Cardiac septum (tissue), 1 donor: ENCODE measurements at places on chromosomes 12 and 14.

- DNase-seq: no peak
Observed at GRCh38 chr14:51240804-51241380, 845 bp downstream of the TMX1 start.

DNA sequence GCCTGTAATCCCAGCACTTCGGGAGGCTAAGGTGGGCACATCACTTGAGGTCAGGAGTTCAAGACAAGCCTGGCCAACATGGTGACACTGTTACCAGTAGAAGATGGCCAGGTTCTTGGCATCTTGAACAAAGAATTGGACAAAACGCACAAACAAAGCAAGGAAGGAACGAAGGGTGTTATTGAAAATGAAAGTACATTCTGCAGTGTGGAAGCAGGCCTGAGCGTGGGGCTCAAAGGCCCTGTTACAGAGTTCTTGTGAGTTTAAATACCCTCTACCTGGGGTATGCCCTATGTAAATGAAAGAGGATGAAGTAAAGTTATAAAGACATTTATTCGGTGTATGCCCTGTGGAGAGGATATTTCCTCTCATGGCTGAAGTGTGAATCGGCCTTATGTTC, 20.8 kb upstream of the CDK17 start:
- DNase-seq: no peak

DNA sequence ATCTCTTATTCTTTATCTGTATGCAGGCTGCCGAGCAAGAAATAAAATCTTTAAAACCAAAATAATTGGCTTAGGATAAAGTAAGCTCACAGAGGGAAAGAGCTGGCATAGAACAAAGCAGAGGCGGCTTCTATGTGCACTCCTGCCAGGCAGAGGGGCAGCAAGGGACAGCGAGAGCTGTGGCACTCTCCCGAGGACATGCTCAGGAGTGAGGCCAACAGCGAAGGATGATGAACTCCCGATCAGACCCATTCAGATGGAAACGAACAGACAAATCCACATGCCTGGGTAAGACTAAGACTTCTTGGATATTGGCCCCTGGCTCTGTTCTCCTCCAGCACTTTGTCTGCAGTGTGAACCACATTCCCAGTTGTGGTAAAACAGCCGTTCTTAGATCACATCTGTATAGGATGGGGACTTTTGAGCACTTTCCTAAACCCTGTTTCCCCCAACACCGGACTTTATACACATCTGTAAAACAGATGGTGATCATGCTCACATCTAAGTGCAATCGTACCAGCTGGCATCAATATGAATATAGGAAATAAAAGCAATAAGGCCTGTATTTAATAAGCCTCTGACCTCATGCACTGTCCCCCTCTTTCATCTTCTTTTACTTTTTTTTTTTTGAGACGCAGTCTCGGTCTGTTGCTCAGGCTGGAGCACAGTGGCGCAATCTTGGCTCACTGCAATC, 134.1 kb downstream of the PPM1H start:
- no peak for DNase-seq

GRCh38 chr14:56136571-56137452, 18.6 kb downstream of the PELI2 start:
- no peak for DNase-seq

- no peak for DNase-seq
Observed at GRCh38 chr14:58639842-58640484, 2.2 kb downstream of the DACT1 start.

GRCh38 chr12:95116773-95117172, 43.4 kb upstream of the NR2C1 start:
- no peak for DNase-seq

- no peak for DNase-seq
Observed at GRCh38 chr14:85531141-85531586, 1.2 kb downstream of the FLRT2 start.

- no peak for DNase-seq
Observed at GRCh38 chr12:120422892-120423456, 14.9 kb upstream of the COX6A1 start.

DNA sequence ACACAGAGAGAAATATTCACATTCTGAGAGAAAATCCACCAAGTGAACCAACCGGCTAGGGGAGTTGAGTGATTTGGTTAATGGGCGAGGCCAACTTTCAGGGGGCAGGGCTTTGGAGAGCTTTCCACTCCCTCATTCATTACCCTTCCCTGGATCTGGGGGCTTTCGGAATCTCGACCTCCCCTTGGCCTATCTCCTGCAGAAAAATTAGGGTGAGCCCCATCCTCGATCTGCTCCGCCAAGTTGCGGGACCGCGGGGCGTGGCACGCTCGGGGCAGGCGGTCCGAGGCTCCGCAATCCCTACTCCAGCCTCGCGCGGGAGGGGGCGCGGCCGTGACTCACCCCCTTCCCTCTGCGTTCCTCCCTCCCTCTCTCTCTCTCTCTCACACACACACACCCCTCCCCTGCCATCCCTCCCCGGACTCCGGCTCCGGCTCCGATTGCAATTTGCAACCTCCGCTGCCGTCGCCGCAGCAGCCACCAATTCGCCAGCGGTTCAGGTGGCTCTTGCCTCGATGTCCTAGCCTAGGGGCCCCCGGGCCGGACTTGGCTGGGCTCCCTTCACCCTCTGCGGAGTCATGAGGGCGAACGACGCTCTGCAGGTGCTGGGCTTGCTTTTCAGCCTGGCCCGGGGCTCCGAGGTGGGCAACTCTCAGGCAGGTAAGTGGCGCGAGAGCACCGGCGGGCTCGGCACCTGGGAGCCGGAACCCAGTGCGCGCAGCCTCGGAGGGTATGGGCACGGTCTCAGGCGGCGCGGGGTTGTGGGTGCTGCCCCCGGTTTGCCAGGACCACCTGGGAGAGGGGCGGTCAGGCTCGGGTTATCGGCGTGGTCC, at the start of gene ERBB3:
ERBB3 (plus strand) TSS at position 443 of the 833 bp plus-strand sequence; CDS start at position 579, 136 bp downstream.
- no peak for DNase-seq

- no peak for DNase-seq
Observed at GRCh38 chr12:11882301-11883019, 188.3 kb upstream of the BCL2L14 start.

- no peak for DNase-seq
Observed at GRCh38 chr12:90211017-90211416, 502.4 kb upstream of the ATP2B1 start.

DNA sequence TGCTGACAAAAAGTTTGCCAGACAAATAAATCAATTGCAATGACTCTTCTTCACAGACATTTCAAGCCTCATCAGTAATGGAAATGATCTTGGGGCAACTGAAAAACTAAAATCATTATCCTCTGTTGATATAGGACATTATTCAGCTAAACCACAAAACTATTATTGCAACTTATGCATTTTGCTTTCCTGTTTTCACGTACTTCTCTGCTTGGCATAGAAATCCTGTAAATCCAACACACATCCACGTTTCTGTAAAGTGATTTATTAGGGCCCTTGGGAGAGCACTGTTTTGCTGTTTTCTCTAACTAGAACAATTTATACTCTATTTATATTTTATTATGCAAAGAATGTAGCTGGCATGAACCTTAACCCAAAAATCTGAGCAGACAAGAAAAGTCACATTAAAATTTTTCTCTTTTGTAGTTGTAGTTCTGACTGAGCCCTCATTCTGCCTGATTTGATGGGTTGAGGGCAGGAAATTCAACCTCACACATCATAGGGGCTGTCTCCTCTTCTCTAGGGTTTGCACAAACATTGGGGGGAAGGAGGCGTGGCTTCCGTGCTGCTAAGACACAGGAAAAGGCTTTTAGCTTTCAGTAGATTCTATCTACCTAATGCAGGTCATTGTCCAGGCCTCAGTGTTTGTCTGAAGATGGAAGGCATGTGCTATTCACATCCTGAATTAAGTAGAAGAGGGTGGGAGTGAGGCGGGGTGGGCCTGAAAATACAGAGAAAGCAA, 11.5 kb upstream of the NUP107 start:
- DNase-seq: no peak

- DNase-seq: no peak
Observed at GRCh38 chr12:9073076-9073475, 42.6 kb downstream of the A2M start.

GRCh38 chr14:69613312-69614073, 2.1 kb downstream of the SUSD6 start:
- no peak for DNase-seq

GRCh38 chr14:92497391-92497790, 16.2 kb upstream of the RIN3 start:
- DNase-seq: no peak

DNA sequence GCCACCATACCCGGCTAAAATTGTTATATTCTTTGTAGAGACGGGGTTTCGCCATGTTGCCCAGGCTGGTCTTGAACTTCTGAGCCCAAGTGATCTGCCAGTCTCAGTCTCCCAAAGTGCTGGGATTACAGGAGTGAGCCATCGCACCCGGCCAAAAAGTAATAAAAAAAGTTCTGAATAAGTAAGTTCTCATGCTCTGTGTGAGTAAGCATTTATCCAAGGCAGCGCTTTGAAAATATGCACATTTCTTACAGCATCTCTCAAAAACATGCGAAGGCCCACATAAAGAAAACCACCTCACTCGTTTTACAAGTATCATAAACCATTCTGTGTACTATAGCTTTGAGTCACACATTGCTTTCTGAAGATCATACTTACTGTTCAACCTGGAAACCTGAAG, 8.6 kb downstream of the GIT2 start:
- no peak for DNase-seq

GRCh38 chr12:54678131-54678530, 30.0 kb upstream of the DCD start:
- DNase-seq: no peak

- no peak for DNase-seq
Observed at GRCh38 chr12:107622001-107622400, 63.6 kb upstream of the PWP1 start.

- DNase-seq: no peak
Observed at GRCh38 chr14:45811155-45811554, 558.2 kb upstream of the MIS18BP1 start.
